GM23248 (cell line): ENCODE measurements at places on chromosomes 4 and X. TPM values are rescaled to one million over a fixed set of nuclear protein-coding genes. Genes with fewer than 3 reads are reported as not detected.

GRCh38 chr4:123046096-123046495, 123.7 kb upstream of the NUDT6 start:
- H3K36me3 ChIP-seq: 0 out of 2 replicates have a peak, but pooled peaks cover 5% of the 10 kb centered on the region
- no peak overlapping the region for H3K4me3 ChIP-seq
- no peaks in the 10 kb centered on the region for H3K4me1 ChIP-seq
- no peak for DNase-seq

- H3K4me3 ChIP-seq: no peak overlapping the region
- no peaks in the 10 kb centered on the region for H3K4me1 ChIP-seq
- no peak for DNase-seq
- no peaks in the 10 kb centered on the region for H3K27me3 ChIP-seq
Measured at GRCh38 chrX:125398959-125399440, 79.3 kb downstream of the TEX13C start.

The ZNF732 gene
- 0.11 and 0.51 TPM in 2 replicates for total RNA-seq

DNA sequence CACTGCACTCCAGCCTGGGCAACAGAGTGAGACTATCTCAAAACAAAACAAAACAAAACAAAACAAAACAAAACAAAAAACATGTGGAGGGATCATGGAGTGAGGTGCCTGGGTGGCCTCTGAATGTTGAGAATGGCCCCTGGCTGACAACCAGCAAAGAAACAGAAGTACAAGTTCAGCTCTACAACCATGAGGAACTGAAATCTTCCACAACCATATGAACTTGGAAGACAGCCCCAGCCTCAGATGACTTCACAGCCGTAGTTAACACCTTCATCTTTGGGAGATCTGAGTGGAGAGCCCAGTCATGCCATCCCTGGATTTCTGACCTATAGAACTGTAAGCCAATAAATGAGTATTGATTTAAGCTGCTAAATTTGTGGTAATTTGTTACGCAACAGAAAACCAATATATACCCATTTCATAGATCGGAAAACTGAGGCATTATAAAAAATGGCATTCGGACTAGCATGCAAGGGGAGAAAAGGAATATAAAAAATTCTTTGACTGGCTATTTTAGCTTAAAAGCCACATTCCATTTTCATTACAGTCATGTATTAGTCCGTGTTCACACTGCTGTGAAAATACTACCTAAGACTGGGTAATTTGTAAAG, 138.7 kb upstream of the RAPGEF2 start:
- no peak for DNase-seq
- no peaks in the 10 kb centered on the region for H3K36me3 ChIP-seq
- no peak overlapping the region for H3K4me3 ChIP-seq
- H3K27me3 ChIP-seq: no peaks in the 10 kb centered on the region; the same call in 1 of the 2 replicates

GRCh38 chr4:75432683-75433082, 81.5 kb downstream of the RCHY1 start:
- H3K36me3 ChIP-seq: no peaks in the 10 kb centered on the region
- peak; percentile 35 for DNase-seq
- H3K27ac ChIP-seq: no peak overlapping the region
- no peaks in the 10 kb centered on the region for H3K4me1 ChIP-seq
- H3K4me3 ChIP-seq: no peak overlapping the region

The AMTN gene
- not detected in 2 replicates for total RNA-seq

The GPC4 gene
- 1.9 and 2.5 TPM in 2 replicates for total RNA-seq

- H3K4me1 ChIP-seq: no peaks in the 10 kb centered on the region
- H3K4me3 ChIP-seq: no peak overlapping the region
- peak; percentile 9 for DNase-seq
- H3K36me3 ChIP-seq: no peaks in the 10 kb centered on the region
- no peak overlapping the region for H3K27ac ChIP-seq
Measured at GRCh38 chr4:182179105-182179504, 64.1 kb upstream of the TENM3 start.

- peak; percentile 46 for DNase-seq
- H3K36me3 ChIP-seq: no peaks in the 10 kb centered on the region
- peak overlapping the region; percentile 62 for H3K27ac ChIP-seq
- H3K4me3 ChIP-seq: peak overlapping the region; percentile 29
Measured at GRCh38 chr4:15451181-15451865, 18.4 kb upstream of the CC2D2A start.

DNA sequence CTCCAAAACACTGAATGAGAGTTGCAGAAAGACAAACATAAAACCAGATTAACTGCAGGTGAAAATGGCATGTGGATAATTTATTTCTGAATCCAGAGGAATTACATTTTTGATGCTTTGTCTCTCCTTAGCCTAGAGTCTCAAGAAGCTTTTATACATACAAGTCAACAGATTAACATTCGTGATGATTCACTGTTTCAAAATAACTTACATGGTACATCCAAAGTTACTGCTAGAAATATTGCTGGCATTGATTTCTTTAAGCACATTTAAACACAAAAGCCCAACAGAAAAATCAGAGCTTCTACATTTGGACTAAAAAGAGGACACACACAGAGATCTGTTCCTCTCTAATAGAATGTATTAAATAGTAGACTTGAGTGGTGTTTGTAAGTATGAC, 105.6 kb downstream of the AMELX start:
- H3K36me3 ChIP-seq: no peaks in the 10 kb centered on the region
- DNase-seq: peak; percentile 26
- no peaks in the 10 kb centered on the region for H3K4me1 ChIP-seq
- no peak overlapping the region for H3K27ac ChIP-seq

DNA sequence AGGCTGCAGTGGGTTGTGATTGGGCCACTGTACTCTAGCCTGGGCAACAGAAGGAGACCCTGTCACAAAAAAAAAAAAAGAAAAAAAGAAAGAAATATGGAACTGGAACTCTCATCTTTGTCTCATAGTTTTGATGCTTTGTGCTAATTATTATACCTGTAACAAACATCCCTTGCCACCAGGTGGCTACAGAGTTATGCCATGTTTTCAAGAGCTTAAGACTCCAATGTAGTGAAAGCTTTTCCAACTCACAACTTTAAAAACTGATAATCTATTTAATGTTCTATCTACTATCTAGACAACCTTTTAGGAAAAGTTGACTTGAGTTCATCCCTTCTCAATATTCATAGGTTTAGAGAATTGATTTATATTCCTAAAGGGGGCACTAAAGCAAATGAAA, 42.4 kb downstream of the HTR2C start:
- no peak overlapping the region for H3K4me3 ChIP-seq
- DNase-seq: peak; percentile 32
- no peak overlapping the region for H3K27ac ChIP-seq
- no peaks in the 10 kb centered on the region for H3K36me3 ChIP-seq
- no peaks in the 10 kb centered on the region for H3K4me1 ChIP-seq

The TMEM165 gene
- total RNA-seq: 217 and 271 TPM in 2 replicates

The TBC1D25 gene
- 7.9 and 8.2 TPM in 2 replicates for total RNA-seq

- H3K4me1 ChIP-seq: no peaks in the 10 kb centered on the region
- H3K27ac ChIP-seq: no peak overlapping the region
- no peaks in the 10 kb centered on the region for H3K36me3 ChIP-seq
- no peak overlapping the region for H3K4me3 ChIP-seq
- no peaks in the 10 kb centered on the region for H3K27me3 ChIP-seq
- no peak for DNase-seq
Measured at GRCh38 chr4:83759611-83760010, 223.7 kb downstream of the GPAT3 start.

- no peaks in the 10 kb centered on the region for H3K4me1 ChIP-seq
- DNase-seq: no peak
- no peak overlapping the region for H3K27ac ChIP-seq
- H3K4me3 ChIP-seq: no peak overlapping the region
- H3K36me3 ChIP-seq: no peaks in the 10 kb centered on the region
- no peaks in the 10 kb centered on the region for H3K27me3 ChIP-seq
Measured at GRCh38 chr4:167084321-167084720, 150.0 kb downstream of the SPOCK3 start.

The TSPAN6 gene
- 24.3 and 29.3 TPM in 2 replicates for total RNA-seq

- H3K27ac ChIP-seq: no peak overlapping the region
- H3K36me3 ChIP-seq: no peaks in the 10 kb centered on the region
- H3K4me3 ChIP-seq: no peak overlapping the region
- no peaks in the 10 kb centered on the region for H3K27me3 ChIP-seq
Measured at GRCh38 chrX:150644422-150644821, 48.8 kb upstream of the MTMR1 start.

The NSG1 gene
- total RNA-seq: 0.86 TPM in 1 of 2 replicates, not detected in the other

GRCh38 chr4:184357772-184358171, 116.6 kb downstream of the IRF2 start:
- no peak overlapping the region for H3K27ac ChIP-seq
- H3K4me3 ChIP-seq: no peak overlapping the region
- DNase-seq: no peak
- H3K4me1 ChIP-seq: peaks cover 16% of the 10 kb centered on the region
- no peaks in the 10 kb centered on the region for H3K27me3 ChIP-seq

GRCh38 chrX:116462822-116463221, at the start of gene CT83:
Gene CT83 (minus strand): TSS chrX:116462976. CDS start chrX:116462856, 120 bp downstream.
- no peak within 1 kb of the TSS for H3K4me3 ChIP-seq
- no peaks in the 10 kb centered on the region for H3K4me1 ChIP-seq
- DNase-seq: no peak
- no peaks in the 10 kb centered on the region for H3K36me3 ChIP-seq
- H3K27me3 ChIP-seq: no peaks in the 10 kb centered on the region

The NHSL2 gene
- total RNA-seq: 3.2 and 4.7 TPM in 2 replicates

DNA sequence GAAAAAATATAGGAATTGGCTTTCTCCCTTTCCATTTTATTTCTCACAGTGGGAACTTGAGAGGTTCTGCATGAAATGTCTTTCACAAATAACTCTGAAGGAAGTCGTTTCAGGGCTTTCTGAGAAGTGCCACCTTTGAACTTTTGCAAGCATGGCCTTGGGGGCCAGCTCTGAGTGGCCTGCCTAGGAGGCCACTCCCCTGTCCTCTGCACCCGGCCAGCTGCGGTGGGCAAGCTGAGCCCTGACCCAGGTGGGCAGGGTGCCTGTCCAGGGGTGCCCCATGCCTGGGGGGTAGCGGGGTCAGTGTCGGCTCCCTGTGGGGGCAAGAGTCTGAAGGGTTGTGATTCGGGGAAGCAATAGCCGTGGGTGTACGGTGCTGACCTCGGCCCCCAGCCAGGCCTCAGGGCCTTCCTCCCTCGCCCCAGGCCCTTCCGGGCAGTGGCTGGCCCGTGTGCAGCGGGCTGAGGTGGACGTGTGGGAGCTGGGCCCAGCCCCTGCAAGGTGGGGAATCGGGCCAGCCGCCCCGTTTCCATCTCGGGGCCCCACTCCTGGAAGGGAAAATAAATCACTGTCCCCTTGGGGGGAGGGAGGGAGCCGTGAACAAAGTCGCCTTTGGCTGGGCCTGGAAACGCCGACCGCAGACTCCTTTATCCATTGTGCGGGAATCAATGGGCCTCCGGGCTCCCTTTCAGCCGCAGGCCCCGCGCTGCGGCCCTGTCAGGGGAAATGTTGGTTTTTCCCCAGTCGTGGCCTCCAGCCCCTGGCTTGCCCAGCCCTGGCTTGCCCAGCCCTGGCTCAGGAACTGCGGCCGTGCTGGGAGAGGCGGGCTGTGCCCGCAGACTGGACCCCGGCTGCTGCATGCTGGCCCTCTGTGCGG, 3.1 kb downstream of the FGFRL1 start:
- no peak overlapping the region for H3K4me3 ChIP-seq
- no peak for DNase-seq
- 0 out of 2 replicates have a peak, but pooled peaks cover 3% of the 10 kb centered on the region for H3K4me1 ChIP-seq

The KLHL4 gene
- 0.11 TPM in 1 of 2 replicates, not detected in the other for total RNA-seq

The ASMT gene
- total RNA-seq: not detected in 2 replicates

The XPNPEP2 gene
- total RNA-seq: 0.65 and 1.9 TPM in 2 replicates

DNA sequence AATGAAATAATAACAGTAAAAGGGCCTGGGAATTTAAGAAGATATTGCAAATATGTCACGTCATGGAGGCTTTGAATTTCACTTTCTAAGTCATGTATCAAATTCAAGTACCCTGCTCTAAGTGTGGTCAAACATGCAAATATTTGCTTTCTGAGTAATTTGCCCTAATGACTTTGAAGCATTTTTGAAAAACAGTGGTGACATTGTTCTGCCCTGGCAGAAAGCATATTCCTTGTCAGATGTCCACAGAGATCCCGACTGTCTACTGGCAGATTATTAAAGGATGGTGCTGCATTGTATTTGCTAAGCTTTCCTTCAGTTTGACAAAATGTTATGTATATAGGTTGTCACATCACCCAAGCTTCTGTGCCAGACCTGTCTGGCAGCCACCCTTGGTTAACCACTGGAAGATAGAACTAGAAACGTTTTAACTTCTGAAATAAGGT, 92.5 kb downstream of the ANK2 start:
- peak overlapping the region; percentile 67 for H3K27ac ChIP-seq
- peaks cover 24% of the 10 kb centered on the region for H3K4me1 ChIP-seq
- H3K4me3 ChIP-seq: peak overlapping the region; percentile 21
- H3K27me3 ChIP-seq: no peaks in the 10 kb centered on the region

The PRDM8 gene
- total RNA-seq: 4.4 and 7.0 TPM in 2 replicates

GRCh38 chrX:38484607-38485498, 76.5 kb upstream of the TSPAN7 start:
- H3K27ac ChIP-seq: no peak overlapping the region
- H3K4me3 ChIP-seq: no peak overlapping the region
- no peaks in the 10 kb centered on the region for H3K27me3 ChIP-seq
- no peaks in the 10 kb centered on the region for H3K4me1 ChIP-seq

DNA sequence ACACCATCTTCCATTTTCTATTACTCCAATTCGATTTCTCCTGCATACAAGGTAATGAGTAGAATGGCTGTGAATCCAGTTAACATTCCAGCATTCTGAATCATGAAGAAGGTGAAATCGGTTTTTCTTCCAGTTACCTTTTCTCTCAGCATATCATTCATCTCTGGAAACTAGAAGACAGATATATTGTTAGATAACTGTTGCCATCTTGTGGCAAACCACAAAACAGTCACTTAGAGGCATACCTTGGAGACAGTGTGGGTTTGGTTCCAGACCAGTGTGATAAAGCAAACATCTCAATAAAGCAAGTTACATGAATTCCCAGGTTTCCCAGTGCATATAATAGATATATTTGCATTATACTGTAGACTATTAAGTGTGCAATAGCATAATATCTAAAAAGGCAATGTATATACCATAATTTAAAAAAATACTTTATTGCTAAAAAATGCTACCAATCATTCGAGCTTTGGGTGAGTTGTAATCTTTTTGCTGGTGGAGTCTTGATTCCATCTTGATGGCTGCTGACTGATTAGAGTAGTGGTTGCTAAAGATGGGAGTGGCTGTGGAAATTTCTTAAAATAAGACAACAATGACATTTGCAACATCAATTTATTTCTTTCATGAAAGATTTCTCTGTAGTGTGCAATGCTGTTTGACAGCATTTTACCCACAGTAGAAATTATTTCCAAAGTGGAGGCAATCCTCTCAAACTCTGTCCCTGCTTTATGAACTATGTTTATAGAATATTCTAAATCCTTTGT, 82.1 kb downstream of the SLC39A8 start:
- no peaks in the 10 kb centered on the region for H3K4me1 ChIP-seq
- H3K36me3 ChIP-seq: no peaks in the 10 kb centered on the region

The PLAC8 gene
- total RNA-seq: not detected in 2 replicates

DNA sequence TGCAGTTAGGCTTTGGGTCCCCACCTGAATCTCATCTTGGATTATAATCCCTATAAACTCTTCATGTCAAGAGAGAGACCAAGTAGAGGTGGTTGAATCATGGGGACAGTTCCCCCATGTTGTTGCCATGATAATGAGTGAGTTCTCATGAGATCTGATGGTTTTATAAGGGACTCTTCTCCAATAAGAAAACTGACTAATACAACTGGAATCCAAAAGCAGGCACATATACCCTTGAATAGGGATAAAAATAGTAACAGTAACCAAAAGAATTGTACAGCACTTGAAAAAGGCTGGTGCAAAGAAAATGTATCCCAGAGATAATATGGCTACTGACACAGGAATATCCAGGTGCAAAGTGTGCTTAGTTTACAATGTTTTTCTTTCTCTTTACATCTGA, 351.5 kb upstream of the MAD2L1 start:
- DNase-seq: no peak
- no peaks in the 10 kb centered on the region for H3K36me3 ChIP-seq
- H3K27ac ChIP-seq: no peak overlapping the region
- no peaks in the 10 kb centered on the region for H3K4me1 ChIP-seq

- H3K27me3 ChIP-seq: no peaks in the 10 kb centered on the region
- no peak overlapping the region for H3K4me3 ChIP-seq
- H3K27ac ChIP-seq: no peak overlapping the region
- no peaks in the 10 kb centered on the region for H3K4me1 ChIP-seq
- H3K36me3 ChIP-seq: no peaks in the 10 kb centered on the region
Measured at GRCh38 chr4:123613586-123614344, 217.2 kb downstream of the SPRY1 start.
